ENCODE measurements at places on chromosomes 4 and X. TPM values are rescaled to one million over a fixed set of nuclear protein-coding genes. Genes with fewer than 3 reads are reported as not detected.

- no peak overlapping the region for H3K27ac ChIP-seq
- H3K27me3 ChIP-seq: no peaks in the 10 kb centered on the region
- no peak overlapping the region for H3K4me3 ChIP-seq
Measured at GRCh38 chr4:68366600-68366999, 16.7 kb upstream of the YTHDC1 start.

GRCh38 chrX:149572743-149573142 lies 14.5 kb downstream of the MAGEA9B start:
- H3K36me3 ChIP-seq: no peaks in the 10 kb centered on the region
- H3K4me3 ChIP-seq: no peak overlapping the region
- H3K27ac ChIP-seq: no peak overlapping the region
- DNase-seq: no peak
- H3K27me3 ChIP-seq: no peaks in the 10 kb centered on the region

- H3K27me3 ChIP-seq: peaks cover 5% of the 10 kb centered on the region
- no peak within 1 kb of the TSS for H3K4me3 ChIP-seq
- no peak within 1 kb of the TSS for H3K27ac ChIP-seq
- DNase-seq: no peak
Measured at GRCh38 chr4:17781300-17782287, at the start of gene FAM184B. Gene FAM184B (minus strand): TSS chr4:17781621. CDS start chr4:17781299, 322 bp downstream.

- DNase-seq: peak; percentile 61
- peak overlapping the region; percentile 53 for H3K27ac ChIP-seq
- no peaks in the 10 kb centered on the region for H3K36me3 ChIP-seq
- H3K27me3 ChIP-seq: no peaks in the 10 kb centered on the region
- H3K4me1 ChIP-seq: no peaks in the 10 kb centered on the region
Measured at GRCh38 chrX:14936561-14936960, 63.3 kb downstream of the MOSPD2 start.

- H3K36me3 ChIP-seq: no peaks in the 10 kb centered on the region
- DNase-seq: no peak
- no peaks in the 10 kb centered on the region for H3K27me3 ChIP-seq
- H3K4me1 ChIP-seq: peaks cover 3% of the 10 kb centered on the region
- H3K27ac ChIP-seq: no peak overlapping the region
Measured at GRCh38 chr4:53480909-53481308, 103.5 kb downstream of the FIP1L1 start.

- H3K27me3 ChIP-seq: no peaks in the 10 kb centered on the region
- H3K36me3 ChIP-seq: no peaks in the 10 kb centered on the region
- no peak for DNase-seq
Measured at GRCh38 chr4:81494031-81494431, 22.3 kb upstream of the RASGEF1B start.

- peak; percentile 24 for DNase-seq
- no peak overlapping the region for H3K4me3 ChIP-seq
- no peaks in the 10 kb centered on the region for H3K36me3 ChIP-seq
Measured at GRCh38 chr4:142091691-142092182, 455.4 kb downstream of the IL15 start.

Gene LRCH2
- 16.5 TPM for total RNA-seq

Gene ETDB
- total RNA-seq: not detected

All from uterus (tissue), 4 donors.